ENCODE measurements at places on chromosomes 12 and 14.

- DNase-seq = no peak
Observed at GRCh38 chr14:105894125-105894977, 368.0 kb downstream of the TMEM121 start.

GRCh38 chr14:23066368-23066767 lies 9.0 kb upstream of the CDH24 start:
- no peak for DNase-seq

GRCh38 chr12:23587833-23588559 lies 361.5 kb downstream of the SOX5 start:
- DNase-seq = no peak

GRCh38 chr12:46562625-46563225 lies 190.2 kb upstream of the SLC38A2 start:
- DNase-seq = no peak

DNA sequence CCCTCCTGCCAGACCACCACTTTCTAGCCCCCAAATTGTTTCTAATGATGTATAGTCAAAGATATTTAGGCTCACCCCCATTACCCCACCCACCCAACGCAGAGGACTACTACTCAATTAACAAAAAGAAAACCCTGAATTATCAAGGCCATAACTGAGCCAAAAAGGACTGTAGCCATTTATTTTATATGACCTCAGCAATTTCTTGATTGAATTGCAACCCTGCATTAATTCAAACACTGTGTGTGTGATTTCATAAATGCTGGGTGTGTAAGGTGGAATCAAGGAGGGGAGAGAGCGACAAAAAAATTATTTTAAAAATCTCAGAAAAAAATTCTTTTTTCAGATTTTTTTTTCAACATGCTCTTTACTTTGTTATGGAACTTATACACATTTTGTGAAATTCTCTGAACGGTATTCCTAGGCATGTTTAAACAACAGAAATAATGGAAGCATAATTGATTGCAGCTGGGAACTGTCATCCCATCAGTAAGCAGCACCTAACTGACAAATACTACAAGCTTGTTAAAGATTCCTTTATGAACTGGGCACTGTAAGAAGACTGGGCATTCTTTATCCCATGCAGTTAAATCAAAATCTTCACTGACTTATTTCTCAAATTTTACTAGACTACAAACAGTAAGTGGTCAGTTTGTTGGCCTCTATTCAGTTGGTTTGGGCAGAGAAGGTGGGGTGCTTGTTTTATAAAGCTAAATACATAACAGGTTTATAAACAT lies 179.1 kb downstream of the SOX5 start:
- DNase-seq = no peak

DNA sequence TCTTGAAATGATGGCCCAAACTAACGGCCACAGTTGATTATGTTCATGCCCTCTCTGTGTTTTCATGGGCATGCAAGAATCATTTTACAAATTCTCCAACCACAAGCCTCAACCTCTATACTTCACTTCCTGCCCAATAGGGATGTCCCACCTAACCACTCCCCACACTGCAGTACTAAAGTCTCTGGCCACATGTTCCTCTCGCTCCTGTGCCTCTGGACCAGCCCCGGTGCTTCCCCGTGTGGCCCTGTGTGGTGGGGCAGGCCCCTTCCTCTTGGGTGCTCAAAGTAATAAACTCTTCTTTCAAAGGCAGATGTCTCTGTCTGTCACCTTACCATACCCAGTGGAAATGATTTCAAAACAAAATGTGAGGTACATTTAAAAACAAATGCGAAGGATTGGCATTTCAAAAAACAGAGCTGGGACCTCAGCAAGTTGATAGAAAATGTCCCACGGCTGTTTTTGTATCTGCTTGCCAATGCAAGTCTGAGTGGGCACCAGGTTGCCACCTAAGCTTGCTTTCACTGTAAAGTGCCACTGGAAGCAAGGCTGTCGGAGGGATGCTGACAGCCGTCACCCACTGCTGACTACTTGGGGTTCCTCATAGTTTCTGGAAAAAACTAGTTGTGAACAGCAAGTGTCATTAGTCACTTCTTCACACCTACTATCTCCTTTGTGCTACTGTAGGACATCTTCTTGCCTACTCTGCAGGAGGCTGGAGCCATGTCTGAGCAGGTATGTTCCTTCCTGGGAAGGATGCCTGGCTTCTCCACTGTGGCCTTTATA lies 8.2 kb upstream of the SERPINA11 start:
- DNase-seq = no peak

GRCh38 chr12:129393357-129393937 lies 510.4 kb downstream of the TMEM132D start:
- DNase-seq = no peak

DNA sequence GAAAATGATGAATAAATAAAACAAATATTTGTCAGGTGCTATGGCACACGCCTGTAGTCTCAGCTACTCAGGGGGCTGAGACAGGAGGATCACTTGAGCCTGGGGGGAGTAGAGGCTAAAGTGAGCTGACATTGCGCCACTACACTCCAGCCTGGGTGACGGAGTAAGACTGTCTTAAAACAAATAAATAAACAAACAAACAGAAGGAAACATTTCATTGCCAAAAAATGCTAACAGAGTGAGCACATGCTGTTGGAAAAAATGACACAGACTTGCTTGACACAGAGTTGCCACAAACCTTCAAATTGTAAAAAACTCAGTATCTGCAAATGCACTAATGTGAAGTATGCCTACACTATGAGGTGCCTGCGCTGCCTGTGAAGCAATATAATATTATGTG lies 50.8 kb upstream of the AP4S1 start:
- no peak for DNase-seq

- no peak for DNase-seq
Observed at GRCh38 chr12:86711731-86712130, 455.5 kb upstream of the MGAT4C start.

DNA sequence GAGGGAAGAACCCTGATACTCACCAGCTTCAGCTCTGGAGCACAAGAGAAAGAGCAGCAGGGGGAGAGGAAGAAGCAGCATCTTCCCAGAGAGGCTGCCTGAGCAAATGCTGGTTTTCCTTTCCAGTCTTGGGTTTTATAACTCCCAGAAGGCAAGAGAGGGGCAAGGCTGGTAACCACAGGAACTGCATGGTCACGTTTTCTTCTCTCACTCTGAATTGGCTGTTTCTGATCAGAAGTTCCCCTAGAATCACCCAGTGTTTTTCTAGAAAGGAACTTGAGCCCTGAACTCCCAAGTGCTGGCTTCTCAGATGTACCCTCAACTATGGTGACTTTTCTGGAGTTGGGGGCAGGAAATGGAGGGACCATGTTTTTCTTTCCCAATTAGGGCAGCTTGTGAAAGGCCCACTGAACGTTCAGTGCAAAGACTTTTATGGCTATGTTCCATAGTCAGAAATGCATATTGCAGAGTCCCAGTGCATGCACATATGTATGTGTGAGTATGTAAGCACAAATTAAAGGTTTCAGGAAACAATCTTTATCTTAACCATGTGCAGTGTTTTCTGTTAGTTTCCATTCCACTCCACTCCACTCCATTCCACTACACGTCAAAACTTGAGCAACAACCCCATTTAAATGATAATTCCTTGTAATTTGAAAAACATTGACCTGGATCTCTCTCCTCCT lies at the start of gene CMA1:
Gene CMA1 (minus strand): TSS at position 111 of the 686 bp plus-strand sequence. CDS start 30 bp downstream, at position 81.
- DNase-seq = no peak

GRCh38 chr14:69943084-69943780 lies 64.0 kb downstream of the SMOC1 start:
- no peak for DNase-seq

- DNase-seq = no peak
Observed at GRCh38 chr12:40647651-40648050, 44.6 kb upstream of the CNTN1 start.

DNA sequence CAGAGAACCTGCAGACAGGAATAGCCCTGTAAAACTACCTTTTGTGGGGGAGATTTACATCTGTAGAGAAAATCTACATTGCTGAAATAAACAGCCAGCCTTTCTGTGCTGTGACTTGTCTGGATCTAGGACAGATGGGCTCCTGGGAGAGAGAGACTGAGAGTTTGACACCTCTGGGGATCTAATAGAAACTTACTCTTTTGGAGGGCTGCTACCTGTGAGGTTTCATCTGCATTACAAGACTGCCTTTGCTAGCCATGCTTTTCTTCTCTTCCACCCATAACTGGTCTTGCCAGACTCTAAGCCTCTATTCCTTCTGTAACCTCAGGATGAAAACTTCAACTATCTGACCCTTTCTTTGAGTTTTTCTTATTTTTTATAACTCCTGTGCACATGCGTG lies 452.6 kb downstream of the ZFP36L1 start:
- DNase-seq = no peak

GRCh38 chr14:62674563-62675237 lies 370.6 kb downstream of the KCNH5 start:
- no peak for DNase-seq

GRCh38 chr12:3228552-3228951 lies 151.4 kb downstream of the TSPAN9 start:
- no peak for DNase-seq

GRCh38 chr14:77612011-77612620 lies 4.3 kb downstream of the SPTLC2 start:
- DNase-seq = no peak

DNA sequence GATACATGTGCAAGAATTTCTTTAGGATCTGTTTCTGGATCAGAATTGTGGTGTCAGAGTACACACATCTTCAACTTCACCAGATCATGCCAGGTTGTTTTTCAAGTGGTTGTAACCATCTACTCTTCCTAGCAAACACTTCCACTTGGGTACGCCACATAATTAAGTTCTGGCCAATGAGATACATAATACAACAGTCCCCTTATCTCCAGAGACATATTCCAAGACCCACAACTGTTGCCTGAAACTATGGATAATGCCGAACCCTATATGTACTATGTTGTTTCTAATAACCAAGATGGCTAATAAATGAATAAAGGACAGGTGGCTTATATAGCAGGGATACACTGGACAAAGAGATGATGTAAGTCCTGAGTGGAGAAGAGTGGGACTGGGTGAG lies 2.5 kb upstream of the CHPT1 start:
- no peak for DNase-seq

GRCh38 chr14:30573226-30573814 lies 14.4 kb downstream of the G2E3 start:
- no peak for DNase-seq

DNA sequence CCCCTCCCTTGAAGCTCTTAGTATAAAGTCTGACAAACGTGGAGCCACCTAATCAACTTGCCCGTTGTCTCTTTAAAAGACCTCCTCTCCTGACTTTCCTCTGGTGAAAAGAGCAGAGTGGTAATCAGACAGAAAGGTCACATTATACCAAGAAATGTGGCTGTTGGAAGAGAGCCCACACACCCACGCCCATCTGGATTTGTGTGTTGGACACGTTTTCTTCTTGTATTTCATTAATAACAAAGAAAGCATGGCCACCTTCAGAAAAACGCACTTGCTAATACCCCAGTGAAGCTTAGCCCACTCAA lies 41.3 kb downstream of the CCDC60 start:
- DNase-seq = no peak

- DNase-seq = no peak
Observed at GRCh38 chr12:2411616-2412304, 359.0 kb downstream of the CACNA1C start.

- no peak for DNase-seq
Observed at GRCh38 chr12:32257695-32258496, 141.5 kb upstream of the FGD4 start.

DNA sequence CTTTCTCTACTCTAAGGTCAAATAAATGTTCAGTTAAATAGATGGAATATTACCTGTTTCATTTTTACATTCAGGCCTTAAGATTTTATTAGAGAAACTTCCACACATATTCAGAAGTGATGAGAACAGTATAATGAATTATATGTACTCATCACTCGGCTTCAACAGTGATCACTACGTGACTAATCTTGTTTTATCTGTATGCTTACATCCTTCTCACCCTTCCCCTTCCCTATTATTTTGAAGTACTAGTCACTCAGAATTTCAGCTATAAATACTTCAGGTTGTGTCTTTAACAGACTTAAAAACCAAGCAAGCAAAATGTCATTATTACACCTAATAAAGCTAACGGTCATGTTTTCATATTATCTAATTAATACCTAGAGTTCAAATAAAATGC lies 34.9 kb downstream of the ETV6 start:
- DNase-seq = no peak

GRCh38 chr12:132077322-132078100 lies 66.6 kb downstream of the DDX51 start:
- no peak for DNase-seq

All from NCI-H1092 (cell line).